ENCODE measurements at places on chromosomes 5 and 9. TPM values are rescaled to one million over a fixed set of nuclear protein-coding genes. Genes with fewer than 3 reads are reported as not detected.

Gene SHISAL2B
- not detected for total RNA-seq

Gene CSF1R
- total RNA-seq, result not detected

Gene PDE6A
- not detected for total RNA-seq

Gene LCN1
- not detected for total RNA-seq

DNA sequence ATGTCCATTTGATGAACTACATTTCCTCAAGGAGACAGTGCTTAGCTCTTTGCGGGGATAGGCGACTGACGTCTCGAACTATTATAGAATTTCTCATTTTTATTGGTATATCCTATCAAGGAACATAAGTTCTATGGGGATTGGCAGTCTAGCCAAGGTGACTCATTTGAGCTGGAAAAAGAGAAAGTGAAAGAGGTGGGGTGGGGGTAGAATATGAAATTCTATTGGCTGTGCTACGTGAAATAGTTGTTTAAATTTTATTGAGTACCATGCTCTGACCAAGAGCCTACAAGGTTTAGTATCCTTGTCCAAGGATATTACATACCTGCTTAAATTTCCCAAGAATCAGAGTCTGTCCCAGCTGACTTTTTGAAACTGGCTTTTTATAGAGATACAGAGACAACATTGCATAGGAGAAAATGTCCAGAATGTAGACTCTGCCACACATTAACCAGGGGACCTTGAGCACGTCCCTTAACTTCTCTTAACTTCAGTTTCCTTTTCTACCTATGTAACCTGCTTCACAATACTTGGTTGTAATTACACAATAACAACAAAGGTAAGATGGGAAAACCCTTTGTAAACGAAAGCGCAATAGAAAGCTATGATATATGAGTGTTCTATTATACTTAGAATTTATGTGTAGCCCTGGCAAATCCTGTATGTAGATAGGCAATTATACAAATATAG lies 226.4 kb upstream of the WWC1 start:
- H3K27me3 ChIP-seq, result peaks cover 78% of the 10 kb centered on the region
- no peak overlapping the region for H3K4me3 ChIP-seq
- H3K27ac ChIP-seq, result no peak overlapping the region
- no peaks in the 10 kb centered on the region for H3K4me1 ChIP-seq
- no peaks in the 10 kb centered on the region for H3K36me3 ChIP-seq

GRCh38 chr9:38620483-38621433 lies at the start of gene ANKRD18A:
Gene ANKRD18A, minus strand, starts transcription at chr9:38620596. Its CDS starts 311 bp downstream, at chr9:38620285.
- H3K4me1 ChIP-seq, result peaks cover 4% of the 10 kb centered on the region
- no peaks in the 10 kb centered on the region for H3K27me3 ChIP-seq
- H3K27ac ChIP-seq, result peak within 1 kb of the TSS; percentile 72
- no peaks in the 10 kb centered on the region for H3K36me3 ChIP-seq

GRCh38 chr9:112856843-112857242 lies 33.8 kb downstream of the SLC46A2 start:
- H3K4me1 ChIP-seq, result no peaks in the 10 kb centered on the region
- H3K27ac ChIP-seq, result no peak overlapping the region
- H3K36me3 ChIP-seq, result no peaks in the 10 kb centered on the region
- no peak for DNase-seq

- no peaks in the 10 kb centered on the region for H3K36me3 ChIP-seq
- H3K27ac ChIP-seq, result no peak overlapping the region
- H3K4me3 ChIP-seq, result no peak overlapping the region
- no peaks in the 10 kb centered on the region for H3K27me3 ChIP-seq
Observed at GRCh38 chr9:110514897-110515296, 64.6 kb downstream of the SVEP1 start.

- H3K27me3 ChIP-seq, result no peaks in the 10 kb centered on the region
- no peaks in the 10 kb centered on the region for H3K36me3 ChIP-seq
- H3K27ac ChIP-seq, result peak overlapping the region; percentile 61
- DNase-seq, result peak; percentile 36
- H3K4me3 ChIP-seq, result no peak overlapping the region
Observed at GRCh38 chr9:112028242-112029221, 131.9 kb downstream of the UGCG start.

- no peaks in the 10 kb centered on the region for H3K36me3 ChIP-seq
- no peak overlapping the region for H3K4me3 ChIP-seq
- no peak for DNase-seq
Observed at GRCh38 chr5:93240228-93240834, 340.7 kb downstream of the NR2F1-AS1 start.

GRCh38 chr5:56147659-56148230 lies 85.4 kb downstream of the ANKRD55 start:
- DNase-seq, result no peak
- peaks cover 3% of the 10 kb centered on the region for H3K4me1 ChIP-seq
- H3K27ac ChIP-seq, result no peak overlapping the region
- no peaks in the 10 kb centered on the region for H3K36me3 ChIP-seq

GRCh38 chr9:21813575-21814473 lies 11.4 kb downstream of the MTAP start:
- H3K4me3 ChIP-seq, result no peak overlapping the region
- peaks cover 28% of the 10 kb centered on the region for H3K4me1 ChIP-seq
- H3K27me3 ChIP-seq, result no peaks in the 10 kb centered on the region
- H3K27ac ChIP-seq, result peak overlapping the region; percentile 57
- peak; percentile 85 for DNase-seq

DNA sequence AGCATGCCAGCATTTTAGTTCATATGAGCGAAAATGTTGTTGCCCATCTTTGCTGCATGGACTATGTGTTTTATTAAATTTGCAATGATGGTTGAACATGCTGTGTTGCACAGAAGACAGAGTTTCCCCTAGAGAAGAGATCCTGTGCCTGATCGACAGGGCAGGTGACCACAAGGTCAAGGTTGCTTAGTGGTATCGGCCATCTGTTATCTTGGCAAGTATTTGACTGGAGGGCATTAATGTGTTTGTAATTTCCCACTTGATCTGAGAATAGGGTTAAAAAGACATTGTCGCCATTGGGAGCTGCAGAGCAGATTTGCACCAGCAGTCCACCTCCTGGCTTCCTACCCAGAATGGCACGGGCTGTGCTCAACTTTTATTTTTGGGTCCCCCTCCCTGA lies 1523.6 kb upstream of the WWC1 start:
- no peaks in the 10 kb centered on the region for H3K36me3 ChIP-seq
- no peaks in the 10 kb centered on the region for H3K27me3 ChIP-seq
- H3K4me3 ChIP-seq, result no peak overlapping the region
- no peak for DNase-seq

DNA sequence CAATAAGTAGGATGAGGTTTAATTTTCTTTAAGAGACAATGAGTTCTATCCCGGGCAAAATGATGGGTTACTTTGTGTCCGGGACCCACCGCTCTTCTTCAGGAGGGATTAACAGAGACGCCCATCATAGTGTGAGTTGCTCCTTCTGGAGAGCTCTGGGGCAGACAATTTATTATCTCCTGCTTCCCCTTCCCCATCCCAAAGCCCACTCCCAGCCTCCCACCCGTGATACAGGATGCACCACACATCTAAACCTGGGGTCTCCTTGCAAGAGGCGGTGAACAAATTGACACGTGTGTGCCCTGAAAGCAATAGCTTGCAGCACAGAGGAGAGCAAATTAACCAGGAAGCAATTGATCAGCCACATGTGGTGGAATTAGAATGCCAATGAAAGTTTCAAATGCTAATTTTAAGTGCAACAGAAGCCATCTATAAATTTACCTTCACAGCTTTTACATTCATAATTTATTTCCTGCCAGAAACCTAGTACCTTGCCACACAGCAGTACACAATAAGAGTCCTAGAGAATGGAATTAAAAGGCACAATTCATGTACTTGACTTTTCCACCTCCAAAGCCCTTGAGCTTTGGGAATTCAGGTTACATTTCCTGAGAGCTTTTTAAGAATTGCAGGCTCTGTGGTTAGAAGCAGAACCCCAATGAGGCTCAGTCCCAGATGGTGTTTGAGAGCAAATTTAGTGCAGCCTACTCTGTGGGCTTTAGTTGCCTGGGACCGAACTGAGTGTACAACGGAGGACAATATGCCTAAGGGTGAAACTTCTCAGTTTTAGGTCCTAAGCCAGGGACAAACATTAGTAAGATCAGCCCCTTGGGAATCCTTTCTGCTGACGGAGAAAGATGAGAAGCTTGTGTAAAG lies 399.6 kb downstream of the MED10 start:
- H3K36me3 ChIP-seq, result no peaks in the 10 kb centered on the region
- H3K27me3 ChIP-seq, result no peaks in the 10 kb centered on the region
- peak overlapping the region; percentile 10 for H3K4me3 ChIP-seq

DNA sequence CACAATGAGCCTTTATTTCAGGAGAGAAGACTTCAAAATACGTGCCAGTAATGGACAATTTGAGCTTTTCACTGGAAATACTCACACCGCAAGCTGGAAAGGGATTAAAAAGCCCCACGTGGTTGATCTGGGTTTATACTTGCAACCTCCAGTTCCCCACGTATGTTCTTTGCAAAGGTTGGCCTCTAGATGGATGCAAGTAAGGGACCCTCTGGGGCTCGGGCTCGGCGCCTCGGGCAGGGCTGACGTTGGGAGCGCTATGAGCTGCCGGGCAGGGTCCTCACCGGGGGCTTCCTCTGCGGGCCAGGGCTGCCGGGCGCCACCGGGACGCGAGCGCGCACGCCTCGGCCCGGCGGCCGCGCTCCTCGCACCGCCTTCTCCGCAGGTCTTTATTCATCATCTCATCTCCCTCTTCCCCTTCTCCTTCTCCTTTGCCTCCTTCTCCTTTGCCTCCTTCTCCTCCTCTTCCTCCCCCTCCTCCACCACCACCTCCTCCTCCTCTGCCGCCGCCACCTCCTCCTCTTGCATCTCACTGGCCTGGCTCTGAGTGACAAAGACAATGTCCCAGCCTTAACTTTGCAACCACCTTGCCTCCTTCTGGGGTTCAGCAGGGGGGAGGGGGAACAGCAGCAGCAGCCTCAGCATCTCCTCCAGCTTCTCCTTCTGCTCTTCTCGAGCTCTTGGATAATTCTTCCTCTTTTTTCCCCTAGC lies 701 bp upstream of the ZNF462 start:
- peaks cover 51% of the 10 kb centered on the region for H3K4me1 ChIP-seq
- peak; percentile 41 for DNase-seq
- peak overlapping the region; percentile 67 for H3K27ac ChIP-seq
- no peaks in the 10 kb centered on the region for H3K36me3 ChIP-seq

DNA sequence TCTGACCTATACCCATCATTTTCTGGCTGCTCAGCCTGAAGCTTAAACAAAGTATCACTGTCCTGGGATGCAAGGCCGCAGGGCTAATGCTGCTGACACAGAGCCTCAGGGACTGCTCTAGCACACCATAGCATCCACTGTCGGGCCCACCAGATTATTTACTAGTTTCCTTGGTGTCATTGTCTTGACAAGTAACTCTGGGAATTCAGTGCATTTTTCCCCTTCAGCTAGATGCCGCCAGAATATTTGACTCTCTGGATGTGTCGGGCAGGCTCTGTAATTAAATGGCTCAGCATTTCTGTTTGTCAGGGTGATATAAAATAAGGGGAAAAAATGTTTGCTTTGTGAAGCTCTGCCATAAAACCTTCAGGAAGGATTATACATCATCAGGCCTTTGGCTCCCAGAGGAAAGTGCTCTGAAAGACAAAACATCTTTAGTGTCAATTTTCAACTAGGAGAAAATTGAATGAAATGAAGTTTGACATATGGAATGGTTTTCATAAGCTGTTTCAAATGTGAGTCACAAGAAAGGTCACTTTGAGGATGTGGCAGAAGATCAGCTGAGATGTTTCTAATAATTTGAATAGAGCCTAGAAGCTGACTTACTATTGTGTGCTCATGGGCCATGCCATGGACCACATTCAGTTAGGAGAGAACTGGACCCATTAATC lies 350.1 kb downstream of the TMEM232 start:
- H3K4me3 ChIP-seq, result no peak overlapping the region
- H3K36me3 ChIP-seq, result no peaks in the 10 kb centered on the region
- DNase-seq, result no peak
- H3K27me3 ChIP-seq, result no peaks in the 10 kb centered on the region

- H3K4me3 ChIP-seq, result peak overlapping the region; percentile 94
- no peaks in the 10 kb centered on the region for H3K27me3 ChIP-seq
- peaks cover 14% of the 10 kb centered on the region for H3K4me1 ChIP-seq
Observed at GRCh38 chr5:134647750-134648424, 698 bp upstream of the SEC24A start.

- no peak for DNase-seq
- H3K4me1 ChIP-seq, result no peaks in the 10 kb centered on the region
- no peak overlapping the region for H3K4me3 ChIP-seq
Observed at GRCh38 chr9:114316605-114317230, 6.2 kb upstream of the ORM1 start.

DNA sequence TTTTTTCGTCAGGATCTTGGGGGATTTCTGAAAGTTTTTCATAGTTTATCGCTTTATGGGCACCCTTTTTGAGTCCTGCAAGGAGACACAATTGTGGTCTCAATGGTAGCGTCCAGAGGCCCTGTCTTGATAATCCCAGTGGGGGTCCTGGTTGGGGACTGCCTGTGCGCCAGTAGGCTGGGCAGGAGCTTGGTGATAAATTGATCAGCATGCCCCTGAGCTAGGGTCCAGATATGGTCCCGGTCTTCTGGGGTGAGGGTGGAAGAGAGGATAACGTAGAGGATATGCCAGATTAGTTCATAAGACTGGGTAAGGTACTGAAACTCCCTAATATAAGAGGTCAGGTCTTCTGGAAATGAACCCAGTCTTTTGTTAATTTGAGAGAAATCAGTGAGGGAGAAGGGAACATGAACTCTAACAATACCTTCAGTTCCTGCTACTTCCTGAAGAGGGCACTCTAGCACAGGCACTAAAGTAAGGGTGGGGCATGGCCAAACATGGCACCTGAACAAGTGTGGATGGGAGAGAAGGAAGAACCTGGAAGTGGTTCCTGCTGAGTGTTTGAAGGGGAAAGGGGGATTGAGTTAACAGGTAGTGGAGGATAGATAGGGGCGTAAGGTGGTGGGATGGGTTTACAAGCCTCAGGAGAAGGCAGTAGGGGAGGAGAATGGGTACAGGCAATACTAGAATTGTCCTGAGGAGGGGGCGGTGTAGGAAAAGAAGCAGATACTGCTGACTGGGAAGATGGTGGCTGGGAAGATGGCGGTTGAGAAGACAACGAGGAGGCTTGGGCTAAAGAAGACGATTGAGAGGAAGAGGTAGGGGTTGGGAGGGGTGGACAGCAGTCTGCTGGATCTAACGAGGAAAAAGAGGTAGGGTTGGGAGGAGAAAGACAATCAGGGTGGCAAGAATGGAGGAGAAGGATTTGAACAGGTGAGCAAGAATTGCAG lies 33.8 kb upstream of the ANXA2R start:
- H3K36me3 ChIP-seq, result peaks cover 10% of the 10 kb centered on the region
- peaks cover 11% of the 10 kb centered on the region for H3K4me1 ChIP-seq
- peak; percentile 79 for DNase-seq
- no peaks in the 10 kb centered on the region for H3K27me3 ChIP-seq
- no peak overlapping the region for H3K27ac ChIP-seq

DNA sequence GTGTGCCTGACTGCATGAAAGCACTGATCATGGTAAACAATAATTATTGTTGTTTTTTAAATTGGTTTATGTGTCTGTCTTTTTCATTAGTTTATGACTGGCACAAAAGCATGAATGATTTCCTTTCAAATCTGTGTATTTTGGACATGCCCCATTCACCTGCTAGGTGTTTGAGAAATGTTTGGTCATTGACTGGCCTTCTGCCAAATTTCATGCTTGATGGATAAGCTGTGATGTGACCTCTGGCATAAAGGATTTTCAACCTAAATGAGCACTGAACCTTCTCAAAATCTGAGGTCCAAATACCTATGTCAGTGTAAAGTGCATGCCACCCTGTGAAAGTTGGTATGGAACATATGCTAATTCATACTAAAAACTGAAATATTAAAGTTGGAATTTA lies 204.5 kb downstream of the BRINP1 start:
- no peak overlapping the region for H3K27ac ChIP-seq
- H3K4me1 ChIP-seq, result no peaks in the 10 kb centered on the region
- no peaks in the 10 kb centered on the region for H3K36me3 ChIP-seq
